ENCODE measurements at places on chromosomes 11 and 22. TPM values are rescaled to one million over a fixed set of nuclear protein-coding genes. Genes with fewer than 3 reads are reported as not detected.

BDNF gene
- 0.35 TPM for polyA plus RNA-seq

CYB5R2 gene
- polyA plus RNA-seq, result 37.0 TPM

GRCh38 chr22:30602049-30602448 is 4.9 kb upstream of the TCN2 start:
- no peak for DNase-seq

DNA sequence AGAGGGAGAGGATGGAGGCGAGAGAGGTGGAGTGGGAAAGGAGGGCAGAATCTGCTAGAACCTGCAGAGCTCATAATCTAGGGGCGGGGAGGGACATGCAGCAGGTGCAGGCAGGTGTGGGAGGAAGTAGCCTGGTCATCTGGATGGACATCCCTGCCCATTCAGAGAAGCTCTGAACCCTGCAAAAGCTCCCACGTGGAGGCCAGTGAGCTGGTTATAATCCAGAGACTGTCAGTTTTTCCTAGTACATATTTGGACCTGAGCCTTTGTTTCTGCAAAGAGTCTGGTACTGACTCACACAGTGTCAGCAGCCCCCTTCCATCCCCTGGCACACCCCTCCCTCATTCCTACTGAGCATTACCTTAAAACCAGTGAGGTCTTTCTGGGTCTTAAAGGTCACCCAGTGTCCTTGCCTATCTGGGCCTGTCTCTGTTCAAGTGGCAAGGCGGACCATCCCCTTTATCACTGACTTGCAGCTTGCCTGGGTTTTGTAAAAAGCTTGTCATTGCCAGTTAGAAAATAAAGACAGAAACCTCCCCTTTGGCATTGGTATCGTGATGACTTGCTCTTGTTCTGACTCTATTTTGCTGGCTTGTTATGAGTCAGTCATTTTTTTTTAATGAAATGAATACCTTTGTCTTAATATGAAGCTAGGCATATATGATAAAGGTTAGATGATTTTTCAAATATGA is 26.1 kb downstream of the PTPRJ start:
- no peak for DNase-seq

DNA sequence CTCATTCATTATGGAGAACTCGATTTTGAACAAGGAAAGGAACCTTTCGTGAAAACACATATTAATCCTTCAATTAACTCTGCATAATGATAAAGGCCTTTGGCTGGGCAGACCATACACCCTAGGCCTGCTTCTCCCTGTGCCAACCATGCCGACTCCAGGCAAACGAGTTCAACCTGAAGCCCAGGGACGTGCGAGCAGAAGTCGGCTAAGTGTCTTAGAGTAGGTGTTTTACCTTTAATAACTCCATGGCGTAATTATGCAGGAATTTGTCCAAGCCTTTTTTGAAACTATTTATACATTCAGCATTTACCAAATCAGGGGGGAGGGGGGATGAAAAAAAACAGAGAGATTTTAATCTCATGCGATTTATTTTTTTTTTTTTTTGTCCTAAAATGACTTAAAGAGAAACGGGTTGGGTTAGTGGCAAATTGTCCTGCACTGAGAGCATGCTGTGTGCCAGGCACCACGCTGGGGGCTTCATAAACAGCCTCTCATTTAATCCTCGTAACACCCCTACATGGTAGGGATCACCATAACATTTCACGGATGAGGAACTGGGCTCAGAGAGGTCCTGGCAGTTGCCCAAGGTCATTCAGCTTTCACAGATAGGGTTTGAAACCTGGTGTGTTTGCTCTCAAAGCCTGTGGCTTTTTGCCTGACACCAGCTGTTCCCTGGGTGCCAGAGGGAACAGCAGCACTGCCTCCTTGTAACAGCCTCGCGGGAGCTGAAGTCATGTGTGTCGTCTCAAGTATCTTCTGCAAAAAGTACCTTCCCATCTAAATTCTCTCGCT is 423.9 kb downstream of the MN1 start:
- no peak for DNase-seq

DNA sequence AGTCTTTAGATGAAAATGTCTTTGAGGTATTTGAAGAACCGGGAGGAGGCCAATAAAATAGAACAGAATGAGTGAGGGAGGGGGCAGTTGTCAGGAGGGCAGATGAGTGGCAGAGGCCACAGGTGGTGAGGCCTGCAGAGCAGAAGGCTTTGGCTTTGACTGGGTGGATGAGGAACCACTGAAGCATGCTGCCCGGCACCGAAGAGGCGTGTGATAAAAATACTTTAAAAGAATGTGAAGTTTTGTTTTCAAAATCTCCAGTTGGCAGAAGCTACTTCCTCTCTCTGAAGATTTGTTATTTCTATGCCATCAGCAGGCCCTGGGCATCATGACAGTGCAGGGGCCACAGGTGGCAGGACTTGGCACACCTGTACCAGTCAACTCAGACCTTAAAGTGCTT is 6.3 kb downstream of the MS4A12 start:
- DNase-seq, result no peak

DNA sequence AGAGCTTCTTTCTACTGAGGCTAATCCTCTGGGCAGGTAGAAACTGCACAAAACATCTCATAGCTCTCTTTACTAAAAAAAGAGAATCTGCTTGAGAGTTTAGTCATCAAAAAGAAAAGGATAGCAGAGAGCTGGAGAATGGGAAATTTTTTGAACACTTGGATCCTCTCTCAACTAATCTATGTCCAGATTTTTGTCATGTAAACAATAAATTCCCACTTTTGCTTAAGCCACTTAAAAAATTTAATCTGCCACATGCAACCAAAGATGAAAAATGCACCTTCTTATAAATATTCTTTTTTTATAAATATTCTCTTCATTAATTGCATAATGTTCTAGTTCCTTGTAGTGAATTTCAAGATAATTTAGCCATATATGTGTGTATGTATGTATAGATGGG is 10.5 kb downstream of the OR5D16 start:
- DNase-seq, result no peak

Measured in keratinocyte (primary cell).